HL-60 (cell line): ENCODE measurements at places on chromosomes 12 and 14.

DNA sequence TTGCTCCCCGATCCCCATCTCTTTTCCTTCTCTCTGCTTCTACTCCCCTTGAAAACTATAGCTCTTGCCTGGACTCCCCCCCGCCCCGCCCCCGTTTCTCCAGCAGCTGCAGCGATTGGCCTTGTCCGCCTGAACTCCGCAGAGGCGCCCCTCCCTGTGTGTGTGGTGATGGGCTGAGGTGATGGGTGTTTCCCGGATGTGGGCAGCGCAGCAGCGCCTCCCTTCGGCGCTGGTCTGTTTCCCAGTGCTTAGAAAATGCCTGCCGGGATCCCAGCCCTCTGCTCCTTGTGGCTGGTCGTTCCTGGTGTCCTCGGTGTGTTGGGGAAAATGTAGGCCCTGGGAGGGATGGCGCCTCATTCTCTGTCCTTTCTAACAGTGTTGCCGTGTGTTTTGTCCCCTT is 43.3 kb downstream of the GALNT8 start:
- DNase-seq = no peak

DNA sequence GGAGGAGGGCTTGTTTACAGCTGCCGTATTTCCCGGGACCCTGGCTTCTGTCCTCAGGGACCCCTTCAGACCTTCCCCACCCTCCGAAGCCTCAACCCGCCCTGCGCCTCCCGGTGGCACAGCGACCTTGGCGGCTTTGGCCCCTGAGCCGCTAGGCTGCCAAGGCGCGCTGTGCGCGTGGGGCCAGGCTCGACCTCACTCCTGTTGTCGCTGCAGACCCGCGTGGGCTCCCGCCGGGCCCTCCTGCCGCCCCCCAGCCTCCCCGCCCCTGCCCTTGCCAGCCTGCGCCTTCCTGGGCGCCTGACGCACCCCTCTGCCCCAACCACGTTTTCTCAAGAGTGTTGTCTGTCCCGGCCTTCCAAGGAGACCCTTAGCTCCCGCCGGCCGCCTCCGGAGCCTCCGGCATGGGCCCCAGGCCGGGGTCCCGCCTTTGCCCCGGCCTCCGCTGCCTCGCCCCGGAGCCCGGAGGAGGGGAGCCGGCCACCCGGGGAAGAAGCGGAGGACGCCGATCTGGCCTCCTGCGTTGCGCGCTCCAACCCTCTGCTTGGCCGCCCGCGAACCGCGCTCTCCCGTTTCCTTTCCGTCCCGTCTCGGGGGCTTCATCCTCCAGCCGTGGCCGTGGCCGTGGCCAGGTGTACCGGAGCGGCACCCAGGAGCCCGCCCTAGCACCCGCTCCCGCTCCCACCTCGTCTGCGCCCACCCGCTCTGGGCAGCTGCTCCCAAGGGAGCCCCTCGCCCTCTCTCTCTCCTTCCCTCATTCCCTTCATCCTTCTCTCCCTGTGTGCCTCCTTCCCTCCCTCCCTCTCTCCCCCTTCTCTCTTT is 19.9 kb downstream of the PPP2R5C start:
- no peak for DNase-seq

- no peak for DNase-seq
Measured at GRCh38 chr14:42045383-42045782, 438.7 kb downstream of the LRFN5 start.

GRCh38 chr14:98022541-98023520 is 1225.6 kb downstream of the VRK1 start:
- no peak for DNase-seq

DNA sequence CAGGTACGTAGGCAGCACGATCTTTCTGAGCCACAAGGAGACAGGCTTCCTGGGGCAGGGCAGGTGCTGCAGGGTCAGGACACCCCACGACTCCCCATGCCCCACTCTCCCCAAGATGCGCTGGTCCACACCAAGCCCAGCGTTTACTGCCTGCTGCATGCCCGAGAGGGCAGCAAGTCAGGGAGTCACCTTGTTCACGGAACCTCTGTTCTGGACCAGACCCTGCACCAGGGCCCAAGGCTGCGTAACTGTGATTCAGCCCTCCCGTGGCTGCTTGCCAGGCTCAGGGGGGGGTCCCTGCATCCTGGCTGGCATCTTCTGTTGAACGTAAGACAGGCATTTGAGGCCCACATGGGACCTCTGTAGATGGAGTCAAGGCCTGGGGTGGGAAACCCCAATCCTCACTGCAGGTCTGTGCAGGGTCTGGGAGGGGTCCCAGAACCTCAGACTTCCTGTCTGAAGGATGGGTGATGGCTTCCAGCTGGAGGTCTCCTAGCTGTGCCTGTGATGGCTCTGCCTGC is 228.6 kb upstream of the RTL1 start:
- DNase-seq = no peak

DNA sequence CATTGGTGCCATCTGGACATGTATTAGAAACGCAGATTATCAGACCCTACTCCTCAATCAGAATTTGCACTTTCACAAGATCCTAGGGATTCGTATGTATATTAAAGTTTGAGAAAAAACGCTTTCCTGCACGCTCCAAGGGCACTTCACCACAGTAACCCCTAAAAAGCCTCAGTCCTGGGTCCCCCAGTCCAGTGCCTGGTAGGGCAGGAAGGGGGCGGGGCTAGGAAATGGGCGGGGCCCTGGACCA is 369 bp downstream of the DEPDC4 start:
- no peak for DNase-seq

DNA sequence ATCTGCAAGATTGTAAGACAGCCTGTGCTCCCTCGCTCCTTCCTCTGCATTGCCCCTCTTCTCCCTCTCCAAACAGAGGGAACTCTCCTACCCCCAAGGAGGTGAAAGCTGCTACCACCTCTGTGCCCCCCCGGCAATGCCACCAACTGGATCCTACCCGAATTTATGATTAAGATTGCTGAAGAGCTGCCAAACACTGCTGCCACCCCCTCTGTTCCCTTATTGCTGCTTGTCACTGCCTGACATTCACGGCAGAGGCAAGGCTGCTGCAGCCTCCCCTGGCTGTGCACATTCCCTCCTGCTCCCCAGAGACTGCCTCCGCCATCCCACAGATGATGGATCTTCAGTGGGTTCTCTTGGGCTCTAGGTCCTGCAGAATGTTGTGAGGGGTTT is 37.4 kb downstream of the DAD1 start:
- DNase-seq = no peak

GRCh38 chr14:88245321-88245720 is 77.7 kb downstream of the KCNK10 start:
- DNase-seq = no peak

- DNase-seq = no peak
Measured at GRCh38 chr12:19484738-19485137, 45.4 kb downstream of the AEBP2 start.

- DNase-seq = no peak
Measured at GRCh38 chr14:105879867-105880561, 353.6 kb downstream of the TMEM121 start.

DNA sequence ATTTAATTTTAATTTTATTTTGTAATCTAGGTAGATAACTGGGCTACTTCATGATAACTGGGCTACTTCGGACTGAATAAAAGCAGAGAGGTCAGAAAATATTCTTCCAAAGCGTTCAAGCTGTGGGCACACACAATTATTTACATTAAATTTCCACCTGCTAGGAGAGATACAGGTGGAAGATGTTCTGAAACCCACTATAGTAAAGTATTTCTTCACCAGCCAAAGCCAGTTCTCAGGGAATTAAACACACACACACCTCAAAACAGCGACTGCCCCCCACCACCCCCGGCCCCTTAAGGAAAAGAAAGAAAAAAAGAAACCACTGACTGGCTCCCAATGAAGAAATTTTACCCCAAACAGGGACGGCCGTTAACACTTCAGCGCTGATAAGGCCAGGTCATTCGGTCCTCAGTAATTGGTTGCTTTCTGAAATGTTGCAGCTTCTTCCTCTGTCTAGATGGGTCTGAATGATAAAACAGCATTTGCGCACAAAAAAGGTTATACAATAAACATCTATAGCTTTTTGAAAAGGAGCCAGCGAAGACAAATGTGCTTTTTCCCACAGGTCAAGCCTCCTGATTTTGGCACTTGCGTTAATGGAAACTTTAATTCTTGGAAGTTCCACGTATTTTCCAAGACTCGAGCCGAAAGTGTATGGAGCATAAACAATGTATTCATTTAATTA is 771 bp upstream of the KCNJ8 start:
- no peak for DNase-seq

- DNase-seq = peak; percentile 54
Measured at GRCh38 chr12:110403976-110404682, 621 bp upstream of the ANAPC7 start.

- DNase-seq = no peak
Measured at GRCh38 chr12:116852303-116852702, 28.9 kb downstream of the HRK start.

GRCh38 chr12:43761500-43761899 is 2.7 kb downstream of the IRAK4 start:
- DNase-seq = no peak

DNA sequence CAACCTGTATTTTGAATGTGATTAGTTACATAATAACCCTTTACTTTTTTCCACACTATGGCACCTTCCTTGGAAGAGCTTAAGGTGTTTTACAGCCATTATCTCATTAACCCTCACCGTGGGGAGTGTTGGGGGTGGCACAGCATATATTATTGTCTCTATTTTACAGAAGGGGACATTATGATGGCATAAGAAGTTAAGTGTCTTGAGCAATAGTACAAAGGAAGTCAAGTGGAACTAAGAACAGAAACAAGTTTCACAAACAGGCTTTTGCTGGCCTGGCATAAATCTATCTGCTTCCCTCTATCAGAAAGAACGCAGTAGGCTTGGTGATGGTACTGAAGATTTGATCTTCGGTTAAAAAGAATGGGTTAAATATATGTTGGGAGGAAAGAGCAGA is 169.7 kb upstream of the OTX2 start:
- peak; percentile 34 for DNase-seq

- no peak for DNase-seq
Measured at GRCh38 chr12:109963743-109964429, 32.3 kb downstream of the GIT2 start.

- no peak for DNase-seq
Measured at GRCh38 chr12:27970401-27971120, 2.0 kb downstream of the PTHLH start.

DNA sequence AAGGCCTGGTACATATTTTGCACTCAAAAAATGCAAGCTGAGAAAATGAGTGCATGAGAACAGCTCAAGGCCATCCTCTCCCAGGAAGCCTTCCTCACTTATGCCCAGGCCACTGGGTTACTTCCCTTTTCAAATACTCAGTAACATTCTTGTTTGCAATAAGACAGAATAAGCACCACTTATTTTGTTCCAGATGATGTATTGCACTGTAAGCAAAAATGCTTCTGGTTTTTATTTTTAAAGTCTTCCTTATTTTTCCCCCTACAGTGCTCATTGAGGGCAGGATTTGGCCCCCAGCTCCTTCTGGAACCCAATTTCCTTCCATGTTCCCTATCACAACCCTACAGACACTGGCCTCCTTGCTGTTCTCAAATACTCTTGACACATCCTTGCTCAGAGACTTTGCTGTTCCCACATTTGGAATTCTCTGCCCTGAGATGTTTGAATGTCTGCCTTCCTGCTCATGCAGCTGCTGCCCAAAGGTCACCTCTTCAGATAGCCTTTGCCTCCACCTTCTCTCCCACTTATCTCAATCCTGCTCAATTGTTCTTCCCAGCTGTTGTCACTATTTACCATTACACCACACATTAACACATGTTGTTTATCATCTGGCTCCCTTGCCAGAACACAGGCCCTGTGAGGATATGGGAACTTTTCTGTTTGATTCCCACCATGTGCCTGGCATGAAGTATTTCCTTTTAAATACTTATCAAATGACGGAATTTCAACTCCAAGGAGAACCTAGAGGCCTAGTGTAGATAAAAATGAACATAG is 49.9 kb downstream of the IFNG start:
- no peak for DNase-seq

- no peak for DNase-seq
Measured at GRCh38 chr14:49908433-49908782, 15.5 kb downstream of the ARF6 start.

GRCh38 chr14:90495357-90496276 is 98.8 kb downstream of the CALM1 start:
- DNase-seq = peak; percentile 5

GRCh38 chr14:87615822-87616679 is 376.9 kb downstream of the GALC start:
- peak; percentile 18 for DNase-seq

DNA sequence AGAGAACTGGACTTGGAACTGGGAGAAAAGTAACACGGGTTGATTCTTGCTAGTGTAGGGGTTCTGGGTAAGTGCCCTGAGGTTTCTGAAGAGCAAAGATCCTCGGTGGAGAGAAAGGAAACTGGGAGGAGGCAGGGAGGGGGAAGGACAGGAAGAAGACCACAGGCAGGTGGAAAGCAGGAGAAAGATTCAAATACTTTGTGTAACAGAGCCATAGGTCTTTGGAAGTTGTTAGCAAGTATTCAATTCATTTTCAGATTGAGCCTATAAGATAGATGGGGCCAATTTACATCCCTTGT is 1.3 kb downstream of the PNP start:
- DNase-seq = peak; percentile 25

GRCh38 chr12:93520454-93520853 is 52.0 kb upstream of the SOCS2 start:
- DNase-seq = no peak

- DNase-seq = peak; percentile 15
Measured at GRCh38 chr14:75981426-75982265, at the start of gene TGFB3. Gene TGFB3 (minus strand): TSS chr14:75981995. CDS start chr14:75980893, 1,102 bp downstream.

GRCh38 chr12:127125607-127126259 is 1141.2 kb upstream of the TMEM132C start:
- DNase-seq = no peak

GRCh38 chr12:66612090-66612775 is 66.6 kb downstream of the GRIP1 start:
- DNase-seq = no peak

DNA sequence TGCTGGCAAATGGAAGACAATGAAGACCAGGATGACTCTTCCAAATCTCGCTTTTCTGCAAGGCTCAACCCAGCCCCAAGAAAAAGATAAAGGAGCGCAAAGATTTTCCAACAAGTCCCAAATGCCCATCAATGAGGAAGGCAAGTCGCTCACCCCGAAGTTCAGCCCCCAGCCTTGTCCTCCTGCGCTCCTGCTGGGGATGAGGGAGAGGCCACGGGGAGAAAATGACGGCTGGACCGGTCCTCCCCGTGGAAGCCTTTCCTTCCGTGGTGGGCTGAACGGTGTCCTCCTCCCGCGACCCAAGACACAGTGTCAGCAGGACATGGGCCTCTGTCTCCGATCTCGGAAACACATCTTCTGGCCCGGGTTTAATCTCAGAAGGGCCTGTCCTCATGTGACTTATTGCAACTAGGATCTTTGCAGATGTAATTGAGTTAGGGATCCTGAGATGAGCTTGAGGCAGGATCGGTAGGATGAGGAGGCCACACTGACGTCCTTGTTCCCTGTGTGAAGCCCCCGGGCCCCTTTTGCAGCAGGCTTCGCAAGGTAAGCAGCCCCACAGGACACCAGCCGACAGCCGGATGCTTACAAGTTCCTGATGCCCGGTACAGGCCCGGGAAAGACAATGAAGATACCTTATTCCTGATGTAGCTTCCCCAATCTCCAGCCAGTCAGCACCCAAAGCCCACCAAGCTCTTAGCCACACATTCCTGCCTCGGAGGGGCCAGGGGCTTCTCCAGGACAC is 64.2 kb downstream of the GALNT9 start:
- DNase-seq = no peak
